ENCODE measurements at places on chromosomes 5 and 9.

GRCh38 chr9:120950421-120951388, 24.1 kb upstream of the TRAF1 start:
- DNase-seq = no peak

DNA sequence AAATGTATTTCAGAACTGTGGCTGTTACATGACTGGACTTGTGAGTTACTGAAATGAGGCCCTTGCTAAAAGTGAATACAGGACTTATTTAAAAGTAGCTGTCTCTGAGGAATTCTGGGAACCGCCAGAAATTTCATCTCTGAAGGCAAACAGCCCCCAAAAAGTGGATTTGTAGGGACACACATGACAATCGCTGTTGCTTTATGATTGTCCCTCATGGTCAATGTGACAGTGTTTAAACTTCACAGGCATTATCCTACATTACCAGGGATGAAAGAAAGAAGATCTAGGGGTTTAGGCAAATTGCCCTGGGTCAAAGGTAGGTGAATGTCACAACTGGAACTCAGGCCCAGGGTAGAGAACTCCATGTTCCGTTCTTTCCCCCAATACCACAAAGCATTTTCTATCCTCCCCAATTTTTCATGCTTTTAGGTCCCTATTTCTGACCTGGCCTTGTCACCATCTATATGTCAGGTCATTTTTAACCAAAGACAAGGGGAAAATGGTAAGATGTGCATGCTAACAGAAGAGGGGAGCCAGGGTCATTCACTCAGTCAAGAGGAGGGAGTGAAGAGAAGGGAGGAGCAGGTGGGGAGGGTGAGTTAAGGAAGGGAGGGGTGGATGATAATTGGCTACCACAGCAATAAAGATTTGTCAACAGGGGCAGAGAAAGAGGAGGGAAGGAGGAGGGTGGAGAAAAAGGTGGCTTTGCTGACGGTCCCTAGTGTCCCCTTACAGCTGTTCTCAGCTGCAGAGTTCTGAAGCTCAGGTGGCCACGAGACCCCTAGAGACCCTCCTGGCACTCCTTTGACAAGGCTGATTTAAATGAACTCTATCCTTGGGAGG, 57.8 kb upstream of the GLRX start:
- DNase-seq = no peak

GRCh38 chr9:131012396-131012917, 3.5 kb downstream of the LAMC3 start:
- no peak for DNase-seq

GRCh38 chr5:65190328-65191053, 291.2 kb downstream of the ADAMTS6 start:
- no peak for DNase-seq

GRCh38 chr9:131524665-131525315, 6.3 kb downstream of the UCK1 start:
- DNase-seq = no peak

GRCh38 chr5:131396015-131396414, 132.2 kb downstream of the CDC42SE2 start:
- no peak for DNase-seq

- DNase-seq = no peak
Observed at GRCh38 chr5:135831439-135831838, 3.0 kb upstream of the SLC25A48 start.

DNA sequence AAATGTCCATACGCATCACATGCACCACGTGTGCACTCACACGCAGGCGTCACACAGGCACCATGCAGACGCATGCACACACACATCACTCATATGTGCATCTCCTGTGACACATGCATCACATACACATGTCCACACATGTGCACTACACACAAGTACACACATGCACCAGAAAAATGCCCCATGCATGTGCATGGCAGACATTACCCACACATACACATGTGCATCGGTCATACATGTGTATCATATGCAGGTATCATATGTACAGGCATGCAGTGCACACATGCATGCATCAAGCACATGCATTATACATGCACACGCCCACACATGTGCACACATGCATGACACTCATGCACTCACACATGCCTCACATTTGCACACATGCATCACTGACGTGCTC, 26.1 kb downstream of the ADAMTS2 start:
- no peak for DNase-seq

- no peak for DNase-seq
Observed at GRCh38 chr9:108687006-108687987, 168.5 kb downstream of the ACTL7B start.

DNA sequence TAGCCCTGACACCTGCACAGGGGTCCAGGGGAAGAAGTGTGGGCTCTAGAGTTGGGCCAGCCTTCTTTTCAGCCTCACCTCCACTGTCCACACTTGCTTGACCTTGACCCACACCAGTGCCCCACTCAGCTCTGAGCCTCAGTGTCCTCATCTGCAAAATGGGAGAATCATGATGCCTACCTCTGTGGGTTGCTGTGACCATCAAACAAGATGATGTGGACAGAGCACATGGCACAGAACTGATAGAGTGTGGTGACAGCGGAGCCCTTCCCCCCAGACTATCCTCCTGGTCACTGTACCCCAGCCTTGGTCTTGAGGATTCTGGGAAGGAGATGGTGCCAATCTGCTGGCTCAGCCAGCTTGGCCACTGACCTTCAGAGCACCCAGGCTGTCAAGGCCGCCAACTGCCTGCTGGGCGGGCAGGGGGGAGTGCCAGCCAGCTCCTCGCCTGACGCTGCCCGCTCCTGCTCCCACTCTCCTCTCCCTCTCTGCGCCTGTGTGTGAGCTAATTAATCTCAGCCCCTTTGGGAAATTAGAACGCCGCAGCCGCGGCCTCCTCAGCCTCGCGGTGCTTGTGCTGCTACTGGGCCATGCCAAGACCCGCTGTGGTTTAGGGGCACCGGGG, 16.7 kb downstream of the CXXC5 start:
- DNase-seq = no peak

GRCh38 chr9:16475257-16475656, 395.2 kb downstream of the BNC2 start:
- peak; percentile 4 for DNase-seq

DNA sequence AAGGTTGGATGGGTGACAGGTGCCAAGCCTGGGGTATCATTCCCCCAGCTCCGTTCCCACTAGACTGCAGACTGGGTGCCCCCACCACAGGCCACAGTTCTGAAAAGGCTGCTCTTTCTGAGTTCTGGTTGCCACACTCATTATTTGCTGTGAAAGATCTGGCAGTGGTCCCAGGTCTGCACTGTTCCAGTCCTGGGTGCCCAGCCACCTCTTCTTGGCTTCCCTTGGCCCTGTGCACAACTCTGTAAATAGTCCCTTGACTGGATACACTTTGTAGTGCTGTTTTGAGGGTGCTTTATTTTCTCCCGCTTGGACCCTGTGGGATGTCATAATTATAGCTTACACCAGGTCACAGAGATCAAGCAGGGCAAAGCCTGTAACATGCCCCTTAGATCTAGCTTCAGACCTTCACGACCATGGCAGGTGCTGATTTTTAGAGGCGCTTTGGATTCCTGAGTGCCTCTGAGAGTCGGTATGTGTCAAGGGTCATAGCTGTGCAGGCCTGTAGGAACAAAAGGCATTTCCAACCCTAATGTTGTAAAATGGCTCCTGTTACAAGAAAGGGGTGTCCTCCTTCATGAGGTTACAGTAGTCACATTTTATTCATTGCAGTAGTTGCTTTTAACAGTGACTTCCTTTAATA, 344.9 kb downstream of the ICE1 start:
- no peak for DNase-seq

DNA sequence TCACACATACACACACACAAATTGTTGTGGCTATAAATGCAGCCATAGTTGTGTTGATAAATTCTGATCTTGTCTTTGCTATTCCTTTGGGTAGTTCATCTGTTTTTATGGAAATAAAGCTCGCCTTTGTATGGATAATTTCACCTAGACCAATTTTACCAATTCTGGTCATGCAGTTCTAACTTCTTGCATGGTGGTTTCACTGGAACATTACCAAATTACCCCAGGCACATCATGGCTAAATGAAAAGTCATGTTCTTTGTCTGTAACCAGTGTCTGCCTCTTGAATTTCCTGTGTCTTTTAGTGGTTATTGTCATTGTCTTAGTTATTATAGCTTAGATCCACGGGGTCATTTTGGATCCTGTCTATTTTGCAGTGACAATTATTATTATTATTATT, 50.3 kb upstream of the TMC1 start:
- DNase-seq = no peak

- DNase-seq = no peak
Observed at GRCh38 chr5:87051502-87052113, 216.1 kb upstream of the RASA1 start.

GRCh38 chr9:124766326-124766725, 4.8 kb downstream of the NR6A1 start:
- no peak for DNase-seq

DNA sequence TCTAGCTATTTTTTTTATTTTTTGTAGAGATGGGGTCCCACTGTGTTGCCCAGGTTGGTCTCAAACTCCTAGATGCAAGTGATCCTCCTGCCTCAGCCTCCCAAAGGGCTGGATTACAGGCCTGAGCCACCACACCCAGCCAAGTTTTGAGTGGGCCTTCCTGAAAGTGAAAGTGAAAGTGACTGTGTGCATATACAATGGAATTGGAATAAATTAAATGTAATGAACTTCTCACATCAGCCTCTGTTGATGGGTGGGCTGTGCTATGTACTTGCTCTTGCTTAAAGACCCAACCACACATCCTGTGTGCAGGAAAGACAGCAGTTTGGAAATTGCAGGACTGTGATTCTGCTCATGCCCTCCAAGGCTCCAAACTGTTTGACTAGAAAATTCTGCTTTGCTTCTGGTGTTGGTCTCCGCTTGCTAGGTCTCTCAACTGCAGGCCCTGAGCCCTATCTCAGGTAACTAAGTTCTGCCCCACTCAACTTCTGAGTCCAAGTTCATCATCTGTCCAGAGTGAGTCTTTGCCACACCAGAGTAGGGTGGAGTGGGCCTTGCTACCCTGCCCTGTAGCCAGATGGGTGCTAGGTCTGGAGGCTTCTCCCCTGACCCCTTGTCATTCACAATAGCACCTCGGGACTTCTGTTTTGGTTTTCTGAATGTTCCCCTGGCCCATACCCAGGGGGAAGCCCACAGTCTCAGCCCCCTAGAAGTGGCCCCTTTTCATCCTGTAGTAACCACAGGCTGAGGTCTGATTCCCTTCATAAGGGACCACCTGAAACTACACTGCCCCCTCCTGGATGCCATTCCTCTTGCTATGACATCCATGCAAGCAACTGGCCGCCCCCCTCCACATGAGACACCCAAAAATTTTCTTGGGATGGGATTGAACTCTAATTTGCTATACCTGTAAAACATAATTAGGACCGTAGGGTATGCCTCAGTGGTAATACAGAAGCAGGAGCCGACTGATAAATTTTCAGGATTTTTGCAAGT, 36.5 kb upstream of the RAD23B start:
- DNase-seq = no peak

GRCh38 chr9:86324308-86324707, 29.9 kb downstream of the TUT7 start:
- DNase-seq = no peak

GRCh38 chr5:73649926-73650325, 23.9 kb downstream of the ARHGEF28 start:
- DNase-seq = no peak

DNA sequence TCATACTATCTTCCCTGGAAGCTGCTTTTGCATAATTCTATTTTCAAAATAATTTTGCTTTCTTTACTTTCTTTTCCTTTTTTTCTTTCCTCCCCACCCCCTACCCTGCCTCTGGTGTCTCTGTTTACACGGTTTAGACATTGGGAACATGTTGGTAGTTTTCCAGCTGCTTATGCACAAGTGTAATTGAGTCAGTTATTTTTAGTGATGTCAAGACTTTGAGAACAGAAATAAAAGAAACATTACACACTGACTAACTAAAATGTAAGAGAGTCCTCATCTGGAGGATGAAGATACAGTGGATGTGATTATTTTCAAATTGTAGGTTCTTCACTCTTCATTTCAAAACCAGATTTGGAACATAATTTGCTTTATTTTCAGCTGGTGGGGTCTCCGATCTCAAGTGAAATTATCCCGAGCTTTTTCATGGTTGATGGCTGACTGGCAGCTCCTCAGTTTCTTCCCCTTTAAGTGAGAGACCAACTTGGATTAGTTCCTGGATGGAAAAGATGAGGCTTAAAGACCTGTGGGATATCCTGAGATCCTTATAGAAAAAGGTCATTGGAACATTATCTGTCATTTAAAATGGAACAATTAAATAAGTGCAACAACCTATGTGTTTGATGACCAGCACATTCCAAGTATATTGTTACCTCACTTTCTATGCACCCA, 154.4 kb upstream of the ZNF462 start:
- no peak for DNase-seq

- DNase-seq = no peak
Observed at GRCh38 chr5:76204191-76204590, 121.0 kb downstream of the SV2C start.

- no peak for DNase-seq
Observed at GRCh38 chr5:163567811-163568210, 62.4 kb downstream of the MAT2B start.

GRCh38 chr9:13282998-13283397, 3.5 kb upstream of the MPDZ start:
- no peak for DNase-seq

- DNase-seq = no peak
Observed at GRCh38 chr5:112371067-112371466, 48.0 kb downstream of the EPB41L4A start.

DNA sequence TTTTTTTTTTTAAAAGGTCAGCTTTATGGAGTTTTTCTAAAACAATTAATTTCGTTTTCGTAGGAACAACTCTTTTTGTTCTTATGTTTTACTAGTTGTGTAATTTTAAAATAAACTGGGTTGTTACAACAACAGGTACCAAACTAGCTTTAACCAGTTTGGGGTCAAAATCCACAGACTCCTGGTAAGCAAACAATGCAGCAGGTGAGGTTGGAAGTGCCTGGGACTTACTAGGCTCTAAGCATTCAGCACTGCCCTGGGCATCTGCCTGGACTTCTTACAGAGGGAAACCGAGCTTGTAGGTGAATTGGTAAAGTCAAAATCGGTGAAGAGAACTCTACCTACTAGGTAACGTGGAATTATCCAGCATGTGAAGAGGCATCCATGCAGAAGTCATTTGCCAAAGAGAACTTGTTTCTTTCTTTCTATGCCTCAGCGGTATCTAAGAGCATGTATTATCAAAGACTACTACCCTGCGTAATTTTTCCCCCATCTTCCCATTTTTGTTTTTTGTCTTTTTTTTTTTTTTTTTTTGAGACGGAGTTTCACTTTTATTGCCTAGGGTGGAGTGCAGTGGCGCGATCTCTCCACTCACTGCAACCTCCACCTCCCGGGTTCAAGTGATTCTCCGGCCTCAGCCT, 145.4 kb downstream of the KCTD16 start:
- no peak for DNase-seq

All from SK-N-DZ (cell line).